WERI-Rb-1 (cell line): ENCODE measurements at places on chromosomes 3 and 15.

DNA sequence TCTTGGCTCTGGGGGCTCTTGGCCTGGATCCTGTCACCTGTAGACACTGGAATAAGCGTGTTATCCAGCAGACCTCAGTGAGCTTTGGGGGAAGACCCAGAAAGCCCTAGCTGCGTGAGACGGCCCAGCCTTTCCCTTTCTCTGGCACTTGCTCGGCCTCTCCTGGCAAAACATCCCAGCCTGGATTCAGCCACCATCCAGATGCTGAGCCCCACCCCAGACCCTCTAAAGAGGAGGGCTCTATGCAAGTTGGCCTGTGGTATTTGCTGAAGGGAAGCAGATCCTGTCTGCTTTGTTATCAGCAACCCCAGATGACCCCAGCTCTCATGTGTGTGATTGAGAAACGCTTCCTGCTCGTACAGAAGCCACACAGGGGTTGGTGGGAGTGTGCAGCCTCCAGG is 267.2 kb downstream of the FAM43A start:
- no peak for DNase-seq

DNA sequence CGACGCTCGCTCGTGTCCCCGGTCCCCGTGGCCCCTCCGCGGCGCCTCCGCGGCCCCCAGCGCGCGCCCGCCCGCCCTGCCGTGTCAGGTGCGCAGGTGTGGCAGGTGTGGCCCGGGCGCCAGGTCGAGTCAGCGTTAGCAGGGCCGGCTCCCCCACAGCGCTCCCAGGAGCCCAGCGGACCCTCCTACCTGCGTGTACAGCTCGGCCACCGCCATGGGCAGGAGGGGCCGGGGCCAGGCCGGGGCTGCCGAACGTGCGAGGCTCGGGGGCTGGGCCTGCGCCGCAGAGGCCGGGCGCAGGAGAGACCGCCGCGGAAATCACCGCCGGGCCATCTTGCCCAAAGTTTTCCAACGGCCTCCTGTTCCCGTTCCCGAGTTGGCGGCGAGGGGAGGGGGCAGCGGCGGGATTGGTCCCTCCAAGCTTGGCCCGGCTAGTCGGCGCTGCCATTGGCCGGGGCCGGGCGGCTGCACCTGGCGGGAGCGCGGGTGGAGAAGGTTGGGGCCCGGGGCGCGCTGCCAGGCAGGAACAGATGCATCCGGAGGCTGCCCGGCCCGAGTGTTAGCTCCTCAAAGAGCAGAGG is at the start of gene MYO5C:
TSS of gene MYO5C (minus strand) at position 384 of the 581 bp plus-strand sequence. CDS start at position 216, 168 bp downstream.
- DNase-seq: peak; percentile 90

DNA sequence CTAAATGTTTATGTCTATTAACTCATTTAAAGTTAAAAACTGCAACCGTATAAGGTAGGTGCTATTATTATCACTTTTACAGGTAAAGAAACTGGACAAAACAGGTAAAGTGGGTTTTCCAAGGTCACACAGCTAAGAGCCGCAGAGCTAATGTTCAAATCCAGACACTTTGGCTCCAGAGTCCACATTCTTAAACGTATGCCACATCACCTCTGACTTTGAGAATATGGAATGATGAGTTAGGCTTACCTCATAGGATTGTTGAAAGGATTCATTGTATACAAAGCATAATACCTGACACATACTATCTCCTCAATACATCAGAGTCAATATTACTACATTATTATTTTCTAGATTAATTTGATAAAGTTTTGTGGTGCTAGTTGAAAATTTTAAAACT is 240.9 kb upstream of the STT3B start:
- DNase-seq: no peak

DNA sequence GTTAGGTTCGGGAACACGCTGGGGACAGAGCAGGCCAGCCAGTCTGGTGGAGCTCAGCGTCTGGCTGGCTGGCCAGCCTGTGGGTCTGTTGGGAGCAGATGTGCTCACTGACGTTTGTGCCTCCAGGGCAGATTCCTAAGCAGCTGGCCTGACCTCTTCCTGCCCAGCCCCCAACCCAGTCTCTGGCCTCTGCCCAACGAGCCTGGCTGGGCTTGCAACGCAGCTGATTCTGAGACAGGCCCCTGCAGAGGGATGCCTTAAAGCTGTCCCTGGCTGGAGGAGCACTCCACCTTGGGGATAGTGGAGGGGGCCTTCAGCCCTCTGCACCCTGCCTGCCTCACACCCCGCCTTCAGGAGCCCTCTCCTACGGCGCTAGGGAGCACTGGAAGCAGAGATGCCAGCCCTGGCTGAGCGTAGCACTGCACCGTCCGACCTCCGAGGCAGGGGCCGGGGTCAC is 46.0 kb downstream of the KLF13 start:
- no peak for DNase-seq

DNA sequence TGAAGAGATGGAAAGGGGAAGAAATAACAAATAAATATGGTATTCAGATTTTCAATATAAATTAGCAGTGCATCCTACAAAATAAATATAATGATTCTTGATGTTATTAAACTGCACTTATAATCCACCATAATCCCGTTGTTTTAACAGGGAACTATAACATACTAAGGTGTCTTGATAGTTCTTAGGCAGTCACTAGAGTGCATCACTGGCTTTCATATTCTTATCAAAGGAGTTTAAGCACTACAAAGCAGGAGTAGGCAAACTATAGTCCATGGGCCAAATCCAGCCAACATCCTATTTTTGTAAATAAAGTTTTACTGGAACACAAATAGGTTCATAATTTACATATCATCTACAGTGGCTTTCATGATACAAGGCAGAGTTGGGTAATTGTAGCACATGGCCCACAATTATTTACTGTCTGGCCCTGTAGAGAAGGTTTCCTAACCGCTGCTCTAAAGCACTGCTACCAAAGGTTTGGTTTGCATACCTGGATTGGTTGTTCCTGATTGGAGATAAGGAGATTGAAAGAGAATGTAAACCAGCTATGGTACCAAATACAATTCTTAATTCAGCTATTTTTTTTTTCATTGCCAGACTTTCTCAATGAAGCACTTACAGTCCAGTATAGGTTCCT is 104.3 kb downstream of the ZNF280D start:
- no peak for DNase-seq

DNA sequence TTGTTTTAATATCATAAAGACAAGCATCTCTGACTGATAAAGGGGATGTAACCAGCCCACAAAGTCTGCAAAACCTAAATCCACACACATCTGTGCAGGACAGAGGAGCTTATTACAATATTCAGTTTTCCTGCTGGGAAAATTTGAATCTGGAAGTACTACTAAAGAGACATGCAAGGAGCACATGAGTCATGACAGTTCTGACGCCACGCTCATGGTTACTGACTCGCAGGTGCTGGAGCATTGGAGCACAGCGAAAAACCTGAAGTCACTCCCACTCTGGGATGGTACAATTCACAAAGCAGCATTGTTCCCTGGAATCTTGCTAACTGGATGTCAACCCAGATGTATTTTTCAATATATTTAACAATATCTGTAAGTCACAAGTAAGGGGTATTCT is 7.6 kb upstream of the ISL2 start:
- no peak for DNase-seq

- peak; percentile 27 for DNase-seq
These were observed 154.7 kb upstream of the GOLIM4 start for GRCh38 chr3:168250415-168250861.

- DNase-seq: no peak
These were observed 49.9 kb upstream of the PHLDB2 start for GRCh38 chr3:111809186-111809585.

DNA sequence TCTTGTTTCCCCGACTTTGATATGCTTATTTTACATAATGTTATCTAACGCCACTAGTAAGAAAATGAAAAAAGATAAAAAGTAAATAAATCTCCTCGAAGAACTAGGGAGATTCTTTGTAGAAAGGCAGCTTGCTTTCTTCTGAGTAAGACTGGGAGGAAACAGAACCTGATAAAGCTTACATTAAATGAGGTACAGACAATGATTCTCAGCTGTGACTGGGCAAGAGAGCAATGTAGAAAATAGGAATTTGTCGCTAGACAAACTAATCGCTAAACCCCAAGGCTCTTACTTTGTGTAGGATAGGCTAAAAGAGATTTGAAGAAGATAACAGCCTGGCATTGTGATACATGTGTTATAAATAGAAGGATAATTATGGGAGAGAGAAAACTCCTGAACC is 919.0 kb upstream of the ALCAM start:
- DNase-seq: no peak

DNA sequence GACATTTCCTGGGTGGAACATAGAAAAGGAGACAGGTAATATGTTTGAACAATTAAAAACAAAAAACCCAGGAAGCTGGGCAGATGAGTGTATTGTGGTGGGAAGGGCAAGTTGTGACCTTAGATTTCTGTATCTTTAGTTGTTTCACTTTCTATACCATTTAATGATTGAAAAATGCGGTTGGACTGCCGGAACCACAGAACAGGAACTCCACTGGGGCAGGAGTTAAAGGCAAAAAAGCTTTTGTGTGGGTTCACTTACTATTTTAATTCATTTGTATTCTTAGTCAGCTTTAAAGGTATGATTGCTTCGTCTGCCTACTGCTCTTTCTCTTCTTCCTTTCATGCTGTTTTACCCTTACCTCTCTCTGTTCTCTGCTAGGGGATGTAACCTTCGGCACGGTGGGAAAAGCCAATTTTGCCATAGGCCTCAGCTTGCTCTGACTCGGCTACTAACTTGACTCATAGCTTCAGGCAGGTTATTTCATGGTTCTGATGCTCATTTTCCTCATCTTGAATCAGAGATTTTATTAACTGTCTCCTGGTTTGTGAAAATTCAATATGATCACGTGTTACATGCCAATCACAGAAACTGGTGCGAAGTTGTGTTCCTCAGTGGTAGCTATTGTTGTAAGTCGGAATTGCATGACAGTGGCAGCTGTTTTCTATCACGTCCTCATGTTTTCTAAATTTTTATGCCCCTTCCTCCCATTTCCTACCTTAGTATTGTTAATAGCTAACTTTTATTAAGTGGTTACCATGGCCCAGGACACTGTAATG is 1.6 kb upstream of the MCTP2 start:
- DNase-seq: no peak

DNA sequence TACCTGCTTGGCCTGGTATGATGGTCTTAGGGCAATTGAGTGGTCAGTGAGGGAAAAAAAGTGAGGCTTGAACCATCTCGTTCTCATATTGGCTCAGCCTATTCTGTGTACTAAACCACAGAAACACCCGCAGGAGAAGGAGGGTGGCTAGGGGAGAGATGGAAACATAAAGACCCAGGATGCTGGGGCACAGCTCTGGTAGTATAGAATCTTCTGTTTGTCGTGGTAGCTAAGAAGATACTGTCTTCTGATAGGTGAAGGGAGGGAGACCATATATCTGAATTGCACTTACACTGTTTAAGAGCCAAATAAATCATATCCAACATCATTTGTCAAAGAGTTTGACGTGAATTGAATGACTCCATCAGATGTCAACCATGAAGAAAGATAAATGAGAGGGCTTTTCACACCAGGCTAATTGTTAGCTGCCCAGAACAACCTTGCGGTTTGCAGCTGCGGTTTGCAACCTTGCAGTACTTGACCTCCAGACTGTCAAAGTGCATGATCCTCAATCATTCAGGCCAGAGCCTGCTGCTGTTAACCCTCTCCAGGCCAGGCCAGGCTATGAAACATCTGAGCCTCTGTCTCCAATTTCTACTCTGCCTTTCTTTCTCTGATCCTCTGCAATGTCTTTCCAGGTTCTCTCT is 40.9 kb upstream of the PIK3R4 start:
- peak; percentile 14 for DNase-seq
